Stimulated activated naive CD4-positive, alpha-beta T cell treated with Interleukin-2 at 50 U/mL for 16 hours (primary cell): ENCODE measurements at places on chromosomes 12 and 14.

GRCh38 chr12:122834104-122834920 is 945 bp upstream of the HIP1R start:
- no peak for DNase-seq

- peak; percentile 63 for DNase-seq
Observed at GRCh38 chr12:31323391-31324115, 2.4 kb downstream of the SINHCAF start.

- no peak for DNase-seq
Observed at GRCh38 chr12:69595689-69596088, 10.4 kb downstream of the CCT2 start.

DNA sequence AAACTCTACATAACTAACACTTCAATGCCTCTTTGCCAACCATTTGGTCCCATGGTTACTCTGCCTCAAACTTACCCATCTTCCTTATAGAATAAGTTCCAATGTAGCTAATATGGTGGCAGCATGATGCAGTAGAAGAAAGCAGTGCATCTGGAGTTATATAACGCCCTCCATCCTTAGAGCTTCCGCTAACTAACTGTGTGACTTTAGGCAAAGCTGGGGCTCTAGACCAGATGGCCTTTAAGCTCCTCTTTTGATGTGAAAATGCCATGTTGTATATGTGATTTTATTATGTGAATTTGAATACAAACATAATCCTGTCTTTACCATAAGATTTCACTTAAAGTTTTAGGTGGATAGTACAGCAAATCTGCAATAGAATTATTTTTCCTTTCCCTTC is 6.1 kb downstream of the ABCD2 start:
- no peak for DNase-seq

GRCh38 chr14:53551862-53552261 is 398.7 kb upstream of the DDHD1 start:
- no peak for DNase-seq

- DNase-seq: no peak
Observed at GRCh38 chr12:102022286-102022685, 39.5 kb downstream of the WASHC3 start.

DNA sequence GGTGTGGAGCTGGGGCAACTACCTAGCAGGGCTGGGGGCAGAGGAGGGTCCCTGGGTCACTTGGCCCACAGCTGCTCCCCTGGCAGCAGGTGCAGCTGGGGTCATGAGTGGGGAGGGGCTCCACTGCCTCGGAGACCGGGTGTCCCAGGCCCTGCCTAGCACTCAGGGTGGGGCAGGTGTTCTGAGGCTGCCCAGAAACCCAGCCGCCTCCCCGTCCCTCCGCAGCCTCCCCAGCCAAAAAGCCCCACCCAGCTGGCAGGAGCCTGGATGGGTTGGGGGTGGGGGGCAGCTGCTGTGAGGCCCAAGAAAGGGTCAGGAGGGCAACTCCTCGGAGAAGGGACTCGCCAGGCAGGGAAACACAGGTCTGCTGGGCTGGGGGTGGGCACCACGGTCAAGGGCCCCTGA is 11.2 kb downstream of the AHNAK2 start:
- no peak for DNase-seq

GRCh38 chr14:86933958-86934595 is 1058.9 kb downstream of the GALC start:
- DNase-seq: no peak

GRCh38 chr14:53613404-53614253 is 343.0 kb downstream of the BMP4 start:
- DNase-seq: no peak

DNA sequence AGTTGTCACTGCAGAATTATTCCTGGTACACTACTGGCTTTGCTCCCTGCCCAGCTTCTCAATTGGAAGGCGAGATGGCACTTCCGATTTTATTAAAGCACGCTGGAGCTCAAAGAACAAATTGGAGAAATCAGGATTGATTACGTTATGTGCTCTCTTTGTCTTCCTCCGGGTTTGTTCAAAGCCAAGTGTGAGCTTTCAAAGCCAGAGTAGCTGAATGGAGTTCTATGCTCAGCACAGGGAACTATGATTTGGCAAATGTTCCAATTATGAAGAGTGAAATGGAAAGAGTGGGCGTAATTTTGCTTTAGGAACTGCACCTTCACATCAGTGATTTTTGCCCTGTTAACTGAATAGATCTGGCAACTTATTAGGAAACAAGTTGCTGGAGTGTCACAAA is 72.4 kb downstream of the FLRT2 start:
- no peak for DNase-seq

GRCh38 chr12:97520106-97520505 is 57.5 kb downstream of the RMST start:
- DNase-seq: no peak

- DNase-seq: no peak
Observed at GRCh38 chr14:30698463-30698862, 76.3 kb downstream of the SCFD1 start.

DNA sequence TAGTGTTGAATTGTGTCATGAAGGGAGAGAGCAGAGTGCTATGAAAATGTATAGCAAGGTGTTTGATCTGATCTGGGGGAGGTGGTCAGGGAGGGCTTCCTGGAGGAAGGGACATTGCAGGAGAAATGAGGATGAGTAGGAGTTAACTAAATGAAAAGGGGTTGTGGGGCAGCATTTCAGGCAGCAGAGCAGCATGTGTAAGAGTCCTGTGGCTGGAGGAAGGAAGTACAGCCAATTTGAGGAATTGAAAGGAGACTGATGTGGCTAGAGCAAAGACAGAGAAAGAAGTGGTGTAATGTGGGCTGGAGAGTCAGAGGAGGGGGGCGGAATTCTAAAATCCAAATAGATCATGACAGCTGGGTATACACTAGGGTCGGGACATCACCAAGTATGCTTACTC is 20.5 kb downstream of the NPC2 start:
- no peak for DNase-seq

DNA sequence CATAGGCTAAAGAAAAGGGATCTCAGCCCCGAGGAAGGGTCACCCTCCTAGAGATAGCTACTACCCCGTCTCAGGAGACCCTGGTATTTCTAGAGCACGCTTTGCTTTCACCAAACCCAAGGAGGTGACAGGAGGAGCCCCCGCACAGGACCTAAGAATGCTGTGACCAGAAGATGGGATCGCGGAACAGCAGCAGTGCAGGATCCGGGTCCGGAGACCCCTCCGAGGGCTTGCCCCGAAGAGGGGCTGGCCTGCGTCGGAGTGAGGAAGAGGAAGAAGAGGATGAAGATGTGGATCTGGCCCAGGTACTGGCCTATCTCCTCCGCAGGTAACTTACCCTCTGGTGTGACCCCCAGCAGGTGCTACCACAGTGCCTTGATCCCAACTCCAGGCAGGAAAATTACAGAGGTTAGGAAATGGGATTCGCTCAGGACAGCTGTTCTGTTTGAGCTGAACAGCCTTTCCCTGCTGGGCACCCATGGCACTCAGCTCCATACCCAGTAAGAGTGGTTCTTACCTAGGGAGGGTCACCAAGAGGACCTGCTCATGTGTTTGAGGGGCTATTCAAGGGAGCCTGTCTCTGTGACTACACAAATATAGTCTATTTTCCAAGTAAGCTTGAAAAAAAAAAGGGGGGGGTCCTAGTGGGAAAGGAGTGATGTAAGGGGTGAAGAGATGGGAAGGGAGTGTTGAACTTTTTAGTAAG is 826 bp upstream of the NRL start:
- DNase-seq: no peak

GRCh38 chr14:50941151-50941550 is 3.1 kb downstream of the PYGL start:
- DNase-seq: no peak

- no peak for DNase-seq
Observed at GRCh38 chr12:75047885-75048525, 161.6 kb downstream of the KCNC2 start.

DNA sequence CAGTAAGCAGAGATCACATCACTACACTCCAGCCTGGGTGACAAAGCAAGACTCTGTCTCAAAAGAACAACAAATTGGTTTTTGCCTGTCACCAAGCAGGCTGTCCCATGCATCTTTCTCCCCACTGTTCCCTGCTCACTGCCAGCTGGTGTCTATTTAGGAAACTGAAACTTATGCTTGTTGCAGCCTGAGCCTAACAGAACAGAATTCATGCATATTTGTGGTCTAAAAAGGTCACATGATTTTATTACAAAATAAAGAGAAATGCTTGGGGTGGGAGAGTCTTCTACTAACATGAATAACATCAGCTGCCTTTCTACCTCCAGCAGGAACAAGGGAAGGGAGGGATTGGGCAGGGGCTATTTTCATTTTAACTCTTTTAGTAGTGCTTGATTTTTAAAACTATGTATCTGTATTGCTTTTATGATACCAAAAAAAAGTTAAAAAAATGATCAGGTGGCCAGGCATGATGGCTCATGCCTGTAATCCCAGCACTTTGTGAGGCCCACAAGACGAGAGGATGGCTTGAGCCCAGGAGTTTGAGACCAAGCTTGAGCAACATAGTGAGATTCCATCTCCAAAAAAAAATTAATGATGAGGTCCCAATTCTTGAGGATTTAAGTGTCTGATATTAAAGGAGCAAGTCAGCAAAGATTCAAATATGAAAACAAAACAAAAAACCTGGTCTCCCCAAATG is 923 bp downstream of the STAT2 start:
- DNase-seq: no peak

DNA sequence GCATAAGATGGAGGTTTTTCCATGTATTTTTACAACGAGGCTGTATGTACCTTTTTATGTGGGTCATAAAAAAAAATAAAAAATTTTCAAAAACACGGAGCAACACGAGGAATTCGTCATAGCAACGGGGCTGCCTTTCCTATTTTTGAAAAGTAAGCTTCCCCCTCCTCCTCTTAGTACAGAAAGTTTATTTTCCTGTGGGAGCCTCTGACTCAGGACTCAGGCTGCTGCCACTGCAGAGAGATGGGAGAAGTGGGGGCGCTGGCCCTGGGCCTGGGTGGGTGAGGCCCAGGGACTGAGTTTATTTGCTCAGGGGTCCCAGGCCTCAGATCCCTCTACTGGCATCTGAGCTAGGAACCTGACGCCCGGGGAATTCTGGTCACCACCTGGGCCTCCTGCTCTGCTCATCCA is 10.2 kb upstream of the CMKLR1 start:
- no peak for DNase-seq

DNA sequence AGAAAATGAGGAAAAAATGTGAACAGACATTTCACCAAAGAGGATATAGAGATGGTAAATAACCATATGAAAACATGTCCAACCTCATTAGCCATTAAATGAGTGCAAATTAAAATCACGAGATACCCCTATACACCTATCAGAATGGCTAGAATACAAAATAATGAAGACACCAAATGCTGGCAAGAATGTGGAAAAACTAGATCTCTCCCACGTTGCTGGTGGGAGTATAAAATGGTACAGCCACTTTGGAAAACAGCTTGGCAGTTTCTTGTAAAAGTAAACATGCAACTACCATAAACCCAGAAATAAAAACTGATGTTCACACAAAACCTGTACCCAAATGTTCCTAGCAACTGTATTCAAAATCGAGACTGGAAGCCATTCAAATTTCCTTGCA is 38.3 kb upstream of the TCL1B start:
- DNase-seq: no peak

DNA sequence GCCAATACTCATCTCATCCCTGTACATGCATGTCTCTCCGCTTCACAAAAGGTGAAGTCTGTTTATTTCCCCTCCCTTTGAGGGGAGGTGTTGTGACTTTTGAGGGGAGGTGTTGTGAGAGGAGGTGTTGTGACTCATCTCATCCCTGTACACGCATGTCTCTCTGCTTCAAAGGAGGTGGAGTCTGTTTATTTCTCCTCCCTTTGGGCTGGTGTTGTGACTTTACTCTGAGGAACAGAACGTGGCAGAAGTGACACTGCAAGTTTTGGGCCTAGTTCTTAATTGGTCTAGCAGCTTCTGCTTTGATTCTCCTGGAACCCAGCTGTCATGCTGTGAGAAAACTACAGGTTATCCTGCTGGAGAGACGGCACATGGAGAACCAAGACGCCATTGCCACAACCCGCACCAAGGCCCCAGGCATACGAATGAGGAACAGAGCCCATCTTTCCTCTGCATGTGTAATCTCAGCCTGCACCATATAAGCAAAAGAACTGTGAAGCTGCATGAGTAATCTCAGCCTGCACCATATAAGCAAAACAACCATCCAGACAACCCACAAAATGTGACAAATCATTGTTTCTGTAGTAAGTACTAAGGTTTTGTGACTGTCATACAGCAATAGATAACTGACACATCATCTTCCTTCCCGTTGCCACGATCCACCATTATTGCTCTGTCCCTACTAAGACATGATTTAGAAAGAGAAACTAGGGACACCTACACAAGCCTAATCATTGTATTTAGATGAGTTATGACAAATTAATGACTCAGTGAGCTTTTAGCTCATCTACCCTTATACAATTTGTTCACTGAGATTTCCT is 30.0 kb downstream of the GALNT4 start:
- DNase-seq: peak; percentile 47

- no peak for DNase-seq
Observed at GRCh38 chr14:62209287-62209899, 447.2 kb downstream of the SNAPC1 start.

DNA sequence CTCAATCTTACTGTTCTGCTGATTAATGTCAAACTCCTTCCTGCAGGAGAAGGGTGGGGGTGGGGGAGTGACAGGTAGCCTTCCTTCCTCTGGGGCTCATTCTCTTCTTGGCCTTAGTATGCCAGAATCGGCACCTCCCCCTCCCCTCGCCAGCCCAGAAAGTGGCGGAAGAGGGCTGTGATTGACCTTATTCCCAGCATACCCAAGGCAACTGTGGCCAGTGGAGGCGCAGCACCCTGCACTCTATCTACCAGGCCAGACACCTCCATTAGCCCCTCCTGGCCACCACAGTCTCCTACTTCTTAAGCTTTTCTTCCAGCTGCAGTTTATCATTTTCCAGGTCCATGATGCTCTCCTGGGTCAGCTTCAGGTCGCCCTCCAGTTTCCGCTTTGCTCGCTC is 15.5 kb downstream of the MYH6 start:
- DNase-seq: no peak

GRCh38 chr12:47302111-47302671 is 222.4 kb upstream of the AMIGO2 start:
- no peak for DNase-seq

GRCh38 chr12:33314223-33314622 is 125.4 kb downstream of the SYT10 start:
- no peak for DNase-seq

GRCh38 chr12:75489613-75490210 is 9.2 kb downstream of the GLIPR1 start:
- peak; percentile 39 for DNase-seq

GRCh38 chr12:99026332-99027054 is 381.4 kb downstream of the APAF1 start:
- no peak for DNase-seq

DNA sequence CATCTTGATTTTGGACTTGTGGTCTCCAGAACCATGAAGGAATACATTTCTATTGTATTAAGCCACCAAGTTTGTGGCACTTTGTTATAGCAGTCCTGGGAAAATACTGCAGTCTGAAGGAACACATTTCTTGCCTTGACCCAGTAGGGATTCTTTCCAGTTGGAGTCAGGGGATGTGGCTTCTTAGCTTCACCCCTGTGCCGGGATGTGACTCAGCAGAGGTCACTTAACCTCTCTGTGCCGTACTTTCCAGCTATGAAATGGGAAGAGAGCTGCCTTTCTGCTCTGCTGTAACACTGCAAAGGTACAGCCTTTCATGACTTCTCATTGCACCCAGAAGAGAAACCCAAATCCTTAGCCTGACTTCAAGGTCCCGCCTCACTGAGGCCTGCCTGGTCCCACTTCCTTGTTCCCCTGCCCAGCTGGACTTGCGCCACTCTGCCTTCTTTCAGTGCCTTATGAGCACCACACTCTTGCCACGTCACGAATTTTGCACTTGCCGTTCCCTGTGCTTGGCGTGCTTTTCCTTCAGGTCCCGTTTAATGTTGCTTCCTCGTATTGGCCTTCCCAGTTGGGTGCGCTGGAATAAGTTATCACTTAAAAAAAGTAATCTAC is 24.2 kb downstream of the CHST11 start:
- no peak for DNase-seq

- no peak for DNase-seq
Observed at GRCh38 chr12:6697584-6698351, 2.8 kb downstream of the PIANP start.
